Activated CD4-positive, alpha-beta memory T cell treated with anti-CD3 and anti-CD28 coated beads for 36 hours (primary cell): ENCODE measurements at places on chromosomes 1 and 21.

DNA sequence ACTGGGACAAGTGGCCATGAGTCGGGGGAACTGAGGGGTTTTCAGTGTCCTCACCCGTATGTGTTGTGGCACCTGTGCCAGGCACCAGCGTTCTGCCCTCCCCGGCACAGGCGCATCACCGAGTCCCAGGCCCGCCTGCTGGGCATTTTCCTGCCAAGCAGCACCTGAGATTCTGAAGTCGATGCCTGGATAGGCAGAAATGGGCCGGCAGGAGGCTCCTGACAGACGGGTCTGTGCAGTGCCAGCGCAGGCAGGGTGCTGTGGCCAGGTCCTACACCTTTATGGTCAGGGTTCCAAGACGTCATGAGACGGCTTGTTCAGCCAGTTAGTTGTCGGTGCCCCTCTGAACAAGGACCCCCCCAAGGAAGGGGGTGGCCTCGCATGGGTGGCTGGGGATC lies 10.6 kb downstream of the FAAP20 start:
- DNase-seq: no peak

- no peak for DNase-seq
Measured at GRCh38 chr1:208289716-208290115, 45.5 kb upstream of the PLXNA2 start.

- no peak for DNase-seq
Measured at GRCh38 chr1:151720125-151720524, 1.2 kb upstream of the RIIAD1 start.

- no peak for DNase-seq
Measured at GRCh38 chr21:42649122-42650032, 4.0 kb upstream of the PDE9A start.

GRCh38 chr1:51574796-51575195 lies 42.1 kb upstream of the OSBPL9 start:
- DNase-seq: no peak
